ENCODE measurements at places on chromosomes 1 and 21. TPM values are rescaled to one million over a fixed set of nuclear protein-coding genes. Genes with fewer than 3 reads are reported as not detected.

PLD5 gene
- total RNA-seq, result not detected

FCGR3A gene
- total RNA-seq, result not detected

LCK gene
- total RNA-seq, result not detected

POU3F1 gene
- not detected for total RNA-seq

DCST1 gene
- total RNA-seq, result not detected

MFAP2 gene
- total RNA-seq, result 16.3 TPM

RIPPLY3 gene
- not detected for total RNA-seq

GJB4 gene
- total RNA-seq, result not detected

CD1E gene
- not detected for total RNA-seq

GGPS1 gene
- total RNA-seq, result 18.1 TPM

LRRC8D gene
- 15.6 TPM for total RNA-seq

KCNQ4 gene
- total RNA-seq, result under 0.01 TPM

ELF3 gene
- 0.32 TPM for total RNA-seq

SMYD3 gene
- total RNA-seq, result 24.8 TPM

OR10J5 gene
- total RNA-seq, result not detected

Measured in epithelial cell of umbilical artery (primary cell).